Memory B cell (primary cell): ENCODE measurements at places on chromosomes 1 and 21.

GRCh38 chr1:234558330-234558836, 51.6 kb downstream of the IRF2BP2 start:
- no peak for DNase-seq

DNA sequence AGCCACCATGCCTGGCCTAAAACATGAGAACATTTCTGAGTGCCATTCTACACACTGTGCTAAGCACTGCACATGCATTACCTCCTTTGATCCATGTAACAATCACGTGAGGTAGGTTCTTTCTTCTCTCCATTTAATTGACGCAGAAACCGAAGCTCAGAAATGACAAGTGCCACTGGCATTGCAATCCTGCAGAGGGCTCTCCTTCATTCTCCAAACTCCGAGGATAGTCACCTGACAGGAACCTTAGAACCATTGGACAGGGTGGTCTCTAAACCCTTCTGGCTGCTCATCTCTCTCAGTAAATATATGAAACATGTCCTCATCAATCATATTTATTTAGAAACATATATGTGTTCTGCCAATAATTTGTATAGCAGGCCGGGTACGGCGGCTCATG, 167.1 kb upstream of the JUN start:
- no peak for DNase-seq

- DNase-seq, result no peak
Measured at GRCh38 chr1:82392513-82392912, 591.8 kb downstream of the ADGRL2 start.

DNA sequence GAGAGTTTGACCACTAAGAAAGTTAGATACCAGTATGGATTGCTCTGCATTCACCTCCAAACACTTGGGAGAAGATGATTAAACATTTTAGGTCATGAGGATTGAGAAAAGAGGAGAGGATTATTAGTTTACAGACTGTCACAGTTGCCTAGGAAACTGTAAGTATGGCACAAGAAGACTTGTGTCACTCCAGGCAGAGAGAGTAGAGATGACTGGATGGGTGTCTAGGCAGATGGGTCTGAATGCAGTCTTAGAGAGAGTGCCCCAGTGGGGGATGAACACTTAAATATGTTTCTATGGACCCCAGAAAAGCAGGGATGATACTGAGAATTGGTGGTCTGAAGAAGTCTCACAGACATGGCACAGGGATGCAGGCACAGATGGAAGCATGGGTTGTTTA, 477.6 kb upstream of the B3GALT2 start:
- DNase-seq, result no peak

- DNase-seq, result no peak
Measured at GRCh38 chr21:42222386-42222785, 3.4 kb downstream of the ABCG1 start.

DNA sequence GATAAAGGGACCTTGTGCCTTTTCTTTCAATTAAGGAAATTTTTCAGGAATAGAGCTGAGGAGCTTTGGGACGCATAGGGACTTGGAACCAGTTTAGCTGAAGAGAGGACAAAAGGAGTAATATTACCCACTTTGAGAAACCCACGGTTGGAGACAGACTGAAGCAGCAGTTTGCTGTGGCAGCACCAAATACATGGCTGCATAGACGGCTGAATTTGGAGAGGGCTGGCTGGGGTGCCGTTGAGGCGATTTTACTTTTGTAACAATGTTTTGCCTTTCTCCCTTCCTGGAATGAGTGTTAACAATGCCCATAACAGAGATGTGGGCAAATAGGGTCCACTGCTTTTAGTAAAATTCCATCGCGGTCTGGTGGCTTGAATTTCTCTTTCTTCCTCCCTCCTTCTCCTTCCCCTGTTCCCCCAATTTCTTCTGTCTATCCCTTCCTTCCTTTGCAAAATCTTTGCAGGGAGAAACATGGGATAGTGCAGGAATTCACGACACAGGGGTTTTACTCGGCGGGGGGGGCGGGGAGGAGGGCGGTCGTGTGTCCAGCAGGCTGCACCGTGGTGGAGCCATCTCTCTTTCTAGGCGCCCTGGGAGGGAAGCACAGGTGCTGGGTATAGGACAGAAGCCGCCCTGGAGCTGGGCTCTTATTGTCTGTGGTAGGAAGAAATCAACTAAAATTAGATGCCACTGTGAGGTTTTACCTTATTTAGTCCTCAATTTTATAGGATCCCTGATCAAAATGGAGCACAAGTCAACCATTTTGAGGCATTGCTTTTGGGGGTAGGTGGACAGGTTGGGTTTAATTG, 6.8 kb downstream of the LHX4 start:
- no peak for DNase-seq

- no peak for DNase-seq
Measured at GRCh38 chr1:152089014-152089674, at the start of gene TCHHL1. Gene TCHHL1 (minus strand): TSS chr1:152089064. CDS start chr1:152088143, 921 bp downstream.

- no peak for DNase-seq
Measured at GRCh38 chr1:200660719-200661118, 9.0 kb downstream of the DDX59 start.

DNA sequence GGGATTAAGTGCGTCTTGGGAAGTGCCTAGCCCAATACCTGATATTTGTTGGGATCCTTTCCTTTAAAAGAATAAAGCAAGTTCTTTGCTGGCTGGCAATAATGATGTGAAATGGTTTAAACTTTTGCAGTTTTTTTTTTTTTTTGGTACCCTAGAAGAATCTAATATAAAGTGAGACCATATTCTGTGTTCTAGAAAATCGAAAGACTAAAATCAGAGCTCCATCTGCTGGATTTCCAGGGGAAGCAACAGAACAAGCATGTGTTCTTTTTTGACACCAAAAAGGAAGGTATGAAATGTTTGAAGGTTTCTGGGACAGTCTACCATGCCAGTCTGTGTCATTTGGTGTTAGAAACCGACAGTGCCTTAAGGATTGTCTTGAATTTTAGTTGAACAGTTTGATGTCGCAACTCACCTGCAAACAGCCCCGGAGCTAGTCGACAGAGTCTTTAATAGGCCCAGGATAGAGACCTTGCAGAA, 6.4 kb downstream of the UTP11 start:
- DNase-seq, result no peak

GRCh38 chr1:154272999-154273563, 652 bp downstream of the HAX1 start:
- DNase-seq, result no peak

- DNase-seq, result no peak
Measured at GRCh38 chr21:21712748-21713520, 714.7 kb downstream of the NCAM2 start.

DNA sequence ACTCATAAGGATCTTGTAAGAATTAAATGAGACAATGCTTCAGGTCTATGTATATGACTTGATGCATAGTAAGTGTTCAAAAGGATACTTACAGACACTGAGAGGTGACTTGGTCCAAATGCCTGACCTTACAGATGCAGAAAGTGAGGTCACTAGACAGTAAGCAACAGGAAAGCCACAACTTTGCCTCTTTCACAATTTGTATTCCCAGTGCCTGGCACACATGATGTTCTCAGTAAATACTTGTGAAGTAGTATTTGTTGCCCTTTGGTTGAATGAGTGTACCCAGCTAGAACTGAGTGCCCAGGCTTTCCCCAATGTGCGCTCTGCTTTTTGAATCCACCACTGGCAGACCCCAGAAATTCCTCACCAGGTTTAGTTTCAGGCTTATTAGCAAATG, 105.1 kb downstream of the BEND5 start:
- no peak for DNase-seq

DNA sequence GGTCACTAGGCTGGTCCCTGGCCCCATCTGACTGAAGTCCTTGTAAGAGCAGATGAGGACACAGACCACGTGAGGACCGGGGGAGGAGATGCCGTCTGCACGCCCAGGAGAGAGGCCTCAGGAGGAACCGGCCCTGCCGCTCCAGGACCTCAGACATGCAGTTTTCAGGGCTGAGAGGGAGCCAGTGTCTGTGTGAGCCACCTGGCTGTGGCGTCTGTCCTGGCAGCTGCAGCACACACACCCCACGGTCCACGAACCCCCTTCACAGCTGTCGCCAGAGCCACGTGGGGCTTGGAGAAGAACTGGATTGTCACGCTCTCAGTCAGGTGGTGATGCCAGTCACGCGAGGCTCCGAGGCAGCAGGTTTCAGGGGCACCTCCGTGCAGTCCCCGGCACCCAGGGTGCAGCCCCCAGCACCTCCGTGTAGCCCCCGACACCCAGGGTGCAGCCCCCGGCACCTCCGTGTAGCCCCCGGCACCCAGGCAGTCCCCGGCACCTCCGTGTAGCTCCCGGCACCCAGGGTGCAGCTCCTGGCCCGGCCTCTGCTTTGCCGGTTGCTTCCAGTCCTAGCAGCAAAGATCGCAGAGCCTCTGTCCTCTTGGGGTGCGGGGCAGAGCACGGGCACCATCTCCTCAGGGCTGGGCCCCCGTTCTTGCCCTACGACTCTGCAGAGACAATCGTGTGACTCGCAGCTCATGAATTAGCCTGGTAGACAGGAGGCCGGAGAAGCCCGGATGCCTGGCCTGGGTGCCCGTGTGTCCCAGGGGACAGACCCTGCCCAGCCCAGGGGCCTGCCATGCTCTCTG, 19.0 kb upstream of the SUMO3 start:
- DNase-seq, result no peak

- no peak for DNase-seq
Measured at GRCh38 chr1:42454403-42454802, 1.4 kb downstream of the ZMYND12 start.

GRCh38 chr1:77416692-77417450, 135.1 kb downstream of the AK5 start:
- no peak for DNase-seq

DNA sequence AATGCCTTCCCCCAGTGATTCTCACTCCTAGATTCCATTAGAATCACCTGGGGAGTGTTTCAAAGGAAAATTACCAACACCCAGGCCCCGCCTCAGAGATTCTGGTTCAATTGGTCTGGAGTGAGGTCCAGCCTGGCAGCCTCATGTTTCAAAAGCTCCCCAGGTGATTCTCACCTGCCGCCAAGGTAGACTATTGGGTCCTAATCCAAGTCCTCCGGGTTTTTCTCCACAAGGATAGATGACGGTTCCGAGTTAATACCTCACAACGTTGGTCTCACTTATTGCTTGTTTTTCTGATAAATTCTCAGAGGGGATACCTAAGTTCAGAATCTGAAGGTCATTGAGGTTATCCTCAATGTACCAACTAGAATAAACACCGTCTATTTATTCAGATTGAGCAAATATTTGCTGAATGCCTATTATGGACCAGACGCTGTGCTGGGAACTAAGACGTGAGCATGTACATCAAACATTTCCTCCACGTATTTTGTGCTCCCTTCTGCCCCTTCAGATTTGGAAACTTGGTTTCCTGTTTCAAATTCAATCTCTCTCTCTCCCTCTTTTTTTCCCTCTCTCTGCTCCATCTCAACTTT, 97.5 kb downstream of the SEC16B start:
- no peak for DNase-seq

GRCh38 chr1:18855573-18855972, 3.9 kb downstream of the TAS1R2 start:
- no peak for DNase-seq

GRCh38 chr1:228544021-228544850, 57.1 kb downstream of the RNF187 start:
- no peak for DNase-seq

DNA sequence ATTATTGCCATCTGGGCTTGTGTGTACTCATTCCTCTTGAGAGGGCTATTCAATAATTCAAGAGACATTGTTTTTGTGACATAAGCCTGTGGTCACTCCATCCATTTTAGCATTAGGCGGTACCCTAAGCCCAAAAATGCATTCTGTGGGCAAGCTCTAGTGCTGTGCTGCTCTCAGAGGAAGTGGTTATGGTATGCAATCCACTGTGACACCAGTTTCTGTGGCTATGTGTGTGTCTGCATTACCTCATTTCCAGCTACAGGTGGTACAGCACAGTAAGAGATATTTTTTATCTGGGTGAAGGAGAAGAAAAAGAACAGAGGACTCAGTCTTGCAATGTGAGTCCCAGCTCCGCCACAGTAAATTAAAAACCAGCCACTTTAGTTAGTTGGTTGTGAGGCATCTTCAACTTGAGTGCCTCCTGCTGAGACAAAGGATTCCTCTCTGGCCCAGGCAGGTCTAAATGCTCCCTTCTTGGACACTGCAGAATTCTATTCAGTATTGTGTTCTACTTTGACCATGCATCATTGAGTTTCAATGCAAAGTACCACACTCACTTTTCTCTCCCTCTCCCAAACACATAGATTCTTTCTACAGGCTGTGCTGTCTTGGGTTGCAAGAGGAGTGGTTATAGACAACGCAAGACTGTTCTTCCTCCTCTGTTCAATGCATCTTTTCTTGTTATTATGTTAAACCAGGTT, 777.8 kb upstream of the BRINP3 start:
- DNase-seq, result no peak

DNA sequence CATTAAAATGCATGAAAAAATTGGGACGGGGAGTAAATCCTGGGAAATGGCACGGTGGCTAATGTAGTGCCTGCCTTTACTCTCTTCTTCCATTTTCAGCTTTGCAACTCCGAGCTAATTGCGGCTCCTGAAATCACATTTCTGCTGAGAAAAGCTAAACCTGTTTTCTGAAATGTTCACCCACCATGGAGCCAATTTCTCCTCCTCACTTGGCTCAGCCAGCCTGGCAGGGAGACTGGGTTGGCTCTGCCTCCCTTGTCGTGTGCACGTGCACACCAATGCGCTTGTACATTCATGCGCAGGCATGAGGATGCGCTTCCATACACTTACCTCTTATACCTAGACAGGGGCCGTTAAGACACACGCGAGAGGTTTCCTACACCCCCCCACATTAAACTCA, 165.4 kb downstream of the PLXNA2 start:
- DNase-seq, result no peak

- no peak for DNase-seq
Measured at GRCh38 chr1:29271724-29272123, 35.4 kb downstream of the PTPRU start.

DNA sequence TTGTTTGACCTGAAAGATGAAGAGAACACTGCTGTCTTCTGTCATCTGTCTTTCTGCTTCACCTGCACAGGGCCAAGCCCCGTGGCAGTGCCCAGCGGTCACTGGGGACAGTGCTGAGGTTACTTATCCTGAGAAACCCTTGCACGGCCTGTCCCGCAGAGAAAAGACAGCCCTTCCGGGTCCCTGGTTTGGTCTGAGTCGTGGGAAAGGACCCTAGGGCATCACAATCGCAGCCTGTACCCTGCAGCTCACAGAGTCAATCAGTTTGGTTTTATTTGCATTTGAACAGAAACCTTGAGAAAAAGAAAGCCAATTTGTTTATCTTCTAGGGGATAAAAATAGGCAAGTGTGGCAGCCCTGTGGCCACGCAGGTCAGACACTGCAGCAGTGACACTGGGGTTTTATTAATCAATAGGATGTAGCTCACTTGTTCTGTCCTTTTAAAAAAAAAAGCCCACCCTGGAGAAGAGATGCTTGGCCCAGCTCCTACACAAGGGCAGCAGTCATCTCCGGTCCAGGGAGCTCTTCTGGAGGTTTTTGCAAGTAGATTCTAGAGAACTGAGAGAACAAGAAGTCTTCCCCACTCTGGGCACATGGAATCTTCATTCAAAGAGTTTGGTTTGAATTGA, 120.0 kb downstream of the PEX14 start:
- DNase-seq, result no peak

- DNase-seq, result no peak
Measured at GRCh38 chr1:181557313-181557712, 74.0 kb downstream of the CACNA1E start.
